Activated naive CD4-positive, alpha-beta T cell treated with anti-CD3 and anti-CD28 coated beads for 36 hours (primary cell): ENCODE measurements at places on chromosomes 6 and 20. TPM values are rescaled to one million over a fixed set of nuclear protein-coding genes. Genes with fewer than 3 reads are reported as not detected.

DNA sequence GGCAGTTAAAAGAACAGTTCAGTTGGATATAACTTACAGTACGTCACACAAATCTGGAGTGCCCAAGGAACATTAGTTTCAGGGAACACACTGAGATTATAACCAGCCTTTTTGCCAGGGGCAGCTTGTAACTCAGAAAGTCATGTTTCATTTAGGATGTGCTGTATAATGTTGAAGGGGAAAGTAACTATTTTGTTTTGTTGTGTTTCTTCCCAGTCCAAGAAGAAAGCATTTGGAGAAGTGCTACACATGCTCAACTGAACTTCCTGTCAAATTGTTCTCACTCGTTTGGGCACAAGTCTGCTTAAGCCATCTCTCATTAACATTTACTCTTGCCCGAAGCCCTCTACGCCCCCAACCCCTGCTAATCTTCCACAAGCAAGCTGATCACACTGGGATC is 157.9 kb downstream of the BTBD9 start:
- DNase-seq = no peak
- H3K27me3 ChIP-seq = no peaks in the 10 kb centered on the region

- H3K4me1 ChIP-seq = peaks cover 2% of the 10 kb centered on the region
- H3K4me3 ChIP-seq = no peak overlapping the region
- H3K27me3 ChIP-seq = no peaks in the 10 kb centered on the region
- no peak for DNase-seq
- peaks cover 41% of the 10 kb centered on the region for H3K36me3 ChIP-seq
- H3K27ac ChIP-seq = no peak overlapping the region
Observed at GRCh38 chr20:45963059-45964005, 8.7 kb downstream of the ZNF335 start.

DNA sequence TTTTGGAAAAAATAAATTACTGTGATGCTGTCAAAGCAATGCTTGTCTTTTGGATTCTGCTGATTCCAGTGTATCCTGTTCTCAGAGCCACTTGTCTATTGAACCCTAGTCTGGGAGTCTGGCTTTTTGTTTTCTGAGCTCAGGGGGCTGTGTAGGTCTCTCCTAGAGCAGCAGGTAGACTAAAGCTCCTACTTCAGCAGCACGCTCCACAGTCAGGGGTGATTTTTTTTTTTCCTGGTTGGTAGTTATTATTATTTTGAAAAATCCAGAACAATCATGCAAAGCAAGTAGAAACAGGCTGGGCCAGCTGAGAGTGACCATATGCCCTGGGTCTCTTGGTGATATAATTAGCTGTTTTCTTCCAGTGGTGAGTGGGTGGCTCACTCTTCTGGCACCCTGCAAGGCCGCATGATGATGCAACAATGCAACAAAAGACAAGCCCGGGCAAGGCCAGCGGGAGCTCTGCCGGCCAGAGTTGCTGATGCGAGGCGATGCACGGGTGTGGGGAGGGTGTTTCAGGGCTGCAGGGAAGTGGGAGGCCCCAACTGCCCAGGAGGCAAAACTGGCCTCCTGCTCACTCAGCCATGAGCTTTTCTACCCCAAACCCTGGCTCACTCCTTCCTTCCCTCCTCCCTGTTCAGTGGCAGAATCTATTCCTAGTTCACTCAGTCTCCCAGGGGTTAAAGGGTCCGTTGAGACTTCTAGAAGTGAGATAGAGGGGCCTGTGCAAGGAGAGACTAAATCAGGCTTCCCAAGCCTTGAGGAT is 11.5 kb upstream of the CDKN1A start:
- H3K4me3 ChIP-seq = no peak overlapping the region
- H3K27me3 ChIP-seq = no peaks in the 10 kb centered on the region
- DNase-seq = no peak
- no peak overlapping the region for H3K27ac ChIP-seq

DNA sequence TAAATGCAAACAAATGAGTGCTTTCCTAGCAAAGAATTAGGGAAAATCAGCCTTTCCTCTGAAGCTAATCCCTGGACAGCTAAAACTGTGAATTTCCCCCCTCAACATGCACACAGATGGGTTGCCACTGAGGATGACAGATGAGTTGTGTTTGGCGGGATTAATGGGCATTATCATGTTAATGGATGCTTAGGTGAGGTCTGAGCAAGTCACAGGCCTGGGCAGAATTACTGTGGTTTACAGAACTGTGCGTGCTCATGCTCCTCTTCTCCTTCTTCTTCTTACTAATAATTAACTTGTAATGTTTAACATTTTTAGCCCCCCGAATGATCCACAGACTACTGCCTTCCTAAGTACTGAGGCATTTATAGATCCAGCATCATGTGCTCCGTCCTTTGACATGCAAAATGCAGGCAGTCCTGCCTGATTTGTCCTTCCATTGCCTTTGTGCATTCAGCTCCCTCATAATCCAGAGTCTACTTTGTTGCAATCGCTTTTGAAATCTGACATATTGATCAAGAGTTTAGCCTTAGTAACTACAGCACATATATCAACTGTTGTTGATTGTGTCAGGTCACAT is 753.4 kb upstream of the MMS22L start:
- DNase-seq = no peak
- no peak overlapping the region for H3K4me3 ChIP-seq
- no peaks in the 10 kb centered on the region for H3K4me1 ChIP-seq
- H3K27ac ChIP-seq = no peak overlapping the region
- H3K27me3 ChIP-seq = no peaks in the 10 kb centered on the region

DNA sequence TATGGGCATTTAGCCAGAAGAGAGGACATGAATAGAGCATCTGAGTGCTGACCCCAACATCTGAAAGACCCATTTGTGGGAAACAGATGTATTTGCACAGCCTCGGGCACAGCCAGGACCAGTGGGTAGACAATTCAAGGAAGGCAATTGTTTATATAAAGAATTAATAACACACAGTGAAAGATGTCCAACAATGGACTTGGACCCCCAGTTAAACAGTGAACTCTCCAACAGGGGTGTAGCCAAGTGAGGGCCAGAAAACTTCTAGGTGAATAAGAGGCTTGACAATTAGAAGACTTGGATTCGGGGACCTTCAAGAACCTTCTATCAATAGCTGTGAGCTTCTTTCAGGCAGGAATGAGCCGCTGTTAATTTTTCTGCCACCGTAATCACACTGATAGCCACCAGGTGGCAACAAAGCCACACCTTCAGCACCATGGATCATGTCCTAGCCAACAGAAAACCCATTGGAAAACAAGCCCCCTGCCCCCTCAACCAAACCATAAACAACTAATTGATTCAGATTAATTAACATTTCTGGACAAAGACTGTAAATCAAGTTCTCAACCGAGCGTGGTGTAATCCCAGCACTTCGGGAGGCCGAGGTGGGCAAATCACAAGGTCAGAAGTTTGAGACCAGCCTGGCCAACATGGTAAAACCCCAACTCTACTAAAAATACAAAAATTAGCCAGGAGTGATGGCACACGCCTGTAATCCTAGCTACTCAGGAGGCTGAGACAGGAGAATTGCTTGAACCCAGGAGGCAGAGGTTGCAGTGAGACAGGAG is 8.8 kb upstream of the SRSF6 start:
- no peaks in the 10 kb centered on the region for H3K36me3 ChIP-seq
- H3K4me1 ChIP-seq = no peaks in the 10 kb centered on the region
- H3K27ac ChIP-seq = no peak overlapping the region

- no peak for DNase-seq
- H3K36me3 ChIP-seq = peaks cover 3% of the 10 kb centered on the region
- H3K4me1 ChIP-seq = peaks cover 3% of the 10 kb centered on the region
- H3K27ac ChIP-seq = no peak overlapping the region
- H3K27me3 ChIP-seq = no peaks in the 10 kb centered on the region
Observed at GRCh38 chr20:25023356-25023755, 30.8 kb upstream of the APMAP start.

GRCh38 chr20:38915355-38915754 is 10.9 kb upstream of the FAM83D start:
- H3K27me3 ChIP-seq = no peaks in the 10 kb centered on the region
- H3K27ac ChIP-seq = no peak overlapping the region
- no peak for DNase-seq
- H3K36me3 ChIP-seq = peaks cover 8% of the 10 kb centered on the region
- no peak overlapping the region for H3K4me3 ChIP-seq

DNA sequence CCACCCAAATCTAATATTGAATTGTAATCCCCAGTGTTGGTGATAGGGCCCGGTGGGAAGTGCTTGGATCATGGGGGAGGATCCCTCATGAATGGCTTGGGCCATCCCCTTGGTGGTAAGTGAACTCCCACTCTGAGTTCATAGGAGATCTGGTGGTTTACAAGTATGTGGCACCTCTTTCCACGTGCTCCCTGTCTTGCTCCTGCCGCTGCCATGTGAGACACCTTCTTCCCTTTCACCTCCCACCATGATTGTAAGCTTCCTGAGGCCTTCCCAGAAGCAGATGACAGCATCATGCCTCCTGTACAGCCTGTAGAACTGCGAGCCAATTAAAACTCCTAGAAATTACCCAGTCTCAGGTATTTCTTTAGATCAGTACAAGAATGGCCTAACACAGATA is 150.8 kb downstream of the SH3BGRL2 start:
- H3K36me3 ChIP-seq = no peaks in the 10 kb centered on the region
- H3K27me3 ChIP-seq = peaks cover 3% of the 10 kb centered on the region
- H3K27ac ChIP-seq = no peak overlapping the region
- no peak overlapping the region for H3K4me3 ChIP-seq

The CLPSL1 gene
- not detected for total RNA-seq

The SEMG1 gene
- total RNA-seq = not detected

The ZNF165 gene
- total RNA-seq = 6.5 TPM

The BNIP5 gene
- not detected for total RNA-seq

The ARFGAP1 gene
- 89.4 TPM for total RNA-seq

The CD83 gene
- 13.8 TPM for total RNA-seq

The RNF217 gene
- total RNA-seq = 2.4 TPM
